ENCODE measurements at places on chromosomes 11 and 22.

- no peak for DNase-seq
These were observed 13.7 kb upstream of the NXPE2 start for GRCh38 chr11:114664641-114665040.

DNA sequence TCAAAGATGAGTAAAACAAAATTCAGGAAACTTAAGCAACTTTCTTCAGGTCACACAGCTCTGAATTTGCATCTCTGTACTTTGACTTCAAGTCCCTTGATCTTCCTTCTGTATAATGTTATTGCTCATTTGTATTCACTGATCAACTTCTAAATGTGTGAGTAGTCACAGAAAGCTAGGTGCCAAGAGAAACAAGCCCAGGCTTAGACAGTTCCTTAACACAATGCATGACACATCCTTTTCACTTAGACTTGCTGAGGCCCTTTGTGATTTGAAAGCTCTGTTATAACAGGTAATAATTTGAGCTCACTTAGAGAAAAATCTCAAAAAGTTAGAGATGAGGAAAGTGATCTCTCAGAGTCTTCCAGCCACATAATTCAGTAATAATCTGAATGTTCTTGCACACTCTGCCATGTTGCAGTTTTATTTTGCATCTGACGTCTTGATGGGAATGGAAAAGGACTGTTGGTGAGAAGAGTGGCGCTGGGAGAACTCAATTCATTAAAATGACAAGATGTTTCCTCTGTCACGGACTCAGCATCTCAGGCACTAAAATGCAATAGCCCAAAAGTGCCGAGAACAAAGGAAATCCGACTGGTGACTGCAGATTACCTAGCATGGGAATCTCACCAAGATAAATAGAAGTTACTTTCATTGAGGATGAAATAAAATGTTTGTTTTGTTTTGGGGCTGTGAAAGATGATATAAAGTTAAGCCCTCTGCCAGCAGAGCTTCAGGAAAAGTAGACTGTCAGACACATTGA, 665.3 kb downstream of the OPCML start:
- DNase-seq, result peak; percentile 61

GRCh38 chr11:76655501-76656049, 15.0 kb downstream of the LRRC32 start:
- no peak for DNase-seq

DNA sequence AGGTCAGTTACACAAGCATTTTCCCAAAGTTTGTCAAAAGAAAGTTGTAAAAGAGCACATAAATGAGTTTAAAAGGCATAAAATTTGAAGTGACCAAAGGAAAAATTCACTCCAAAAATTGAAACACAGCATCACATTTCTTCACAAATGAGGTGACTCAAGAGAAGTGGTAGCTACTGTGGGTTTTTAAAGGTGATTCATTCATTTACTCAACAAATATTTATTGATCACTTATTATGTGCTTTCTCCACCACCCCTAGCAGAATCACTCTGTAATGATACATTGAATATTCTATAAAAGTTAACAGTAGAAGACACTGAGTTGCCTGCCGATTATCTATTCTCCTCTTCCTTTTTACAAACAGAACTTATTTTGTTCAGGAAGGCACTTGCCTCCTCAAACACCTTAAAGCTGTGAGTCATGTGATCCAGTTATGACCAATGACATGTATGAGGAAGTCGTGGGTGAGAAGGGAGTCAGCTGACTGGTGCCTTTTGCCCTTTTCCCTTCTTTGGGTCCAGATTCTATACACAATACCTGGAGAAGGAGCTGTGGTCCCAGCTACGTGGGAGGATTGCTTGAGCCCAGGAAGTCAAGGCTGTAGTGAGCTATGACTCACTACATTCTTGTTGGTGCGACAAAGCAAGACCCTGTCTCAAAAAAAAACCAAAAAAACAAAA, 67.7 kb upstream of the CLNS1A start:
- DNase-seq, result peak; percentile 32

- DNase-seq, result no peak
These were observed 5.0 kb upstream of the KCTD17 start for GRCh38 chr22:37046589-37046988.

GRCh38 chr11:1119604-1120146, 38.1 kb upstream of the MUC5AC start:
- DNase-seq, result no peak

- no peak for DNase-seq
These were observed 10.1 kb upstream of the COMT start for GRCh38 chr22:19931514-19931913.

Data from astrocyte of the spinal cord (primary cell).